ENCODE measurements at places on chromosomes 1 and 21. TPM values are rescaled to one million over a fixed set of nuclear protein-coding genes. Genes with fewer than 3 reads are reported as not detected.

DNA sequence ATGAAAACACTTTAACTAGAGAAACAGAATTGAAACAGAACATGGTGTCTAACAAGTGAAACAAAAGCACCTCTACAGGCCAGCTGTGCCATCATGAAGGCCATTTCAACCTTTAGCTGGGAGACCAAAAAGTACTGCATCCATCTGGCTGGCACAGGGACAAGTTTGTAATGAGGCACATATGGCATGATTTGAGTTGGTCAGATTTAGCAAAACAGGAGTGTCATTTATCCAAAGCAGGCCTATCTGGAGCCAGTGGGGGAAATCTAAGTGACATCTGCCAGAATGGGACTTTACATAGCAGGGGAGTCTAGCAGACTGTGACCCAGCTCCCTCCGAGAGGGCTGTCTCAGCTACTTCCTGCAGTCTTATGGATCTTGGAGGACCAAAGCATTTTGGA, 51.9 kb downstream of the DNTTIP2 start:
- no peaks in the 10 kb centered on the region for H3K36me3 ChIP-seq
- H3K27me3 ChIP-seq, result no peaks in the 10 kb centered on the region
- H3K27ac ChIP-seq, result no peak overlapping the region
- H3K4me3 ChIP-seq, result no peak overlapping the region
- H3K4me1 ChIP-seq, result no peaks in the 10 kb centered on the region

- no peak overlapping the region for H3K27ac ChIP-seq
- H3K36me3 ChIP-seq, result no peaks in the 10 kb centered on the region
- H3K4me3 ChIP-seq, result no peak overlapping the region
- no peak for DNase-seq
Measured at GRCh38 chr1:173122958-173123852, 72.5 kb upstream of the TNFSF18 start.

DNA sequence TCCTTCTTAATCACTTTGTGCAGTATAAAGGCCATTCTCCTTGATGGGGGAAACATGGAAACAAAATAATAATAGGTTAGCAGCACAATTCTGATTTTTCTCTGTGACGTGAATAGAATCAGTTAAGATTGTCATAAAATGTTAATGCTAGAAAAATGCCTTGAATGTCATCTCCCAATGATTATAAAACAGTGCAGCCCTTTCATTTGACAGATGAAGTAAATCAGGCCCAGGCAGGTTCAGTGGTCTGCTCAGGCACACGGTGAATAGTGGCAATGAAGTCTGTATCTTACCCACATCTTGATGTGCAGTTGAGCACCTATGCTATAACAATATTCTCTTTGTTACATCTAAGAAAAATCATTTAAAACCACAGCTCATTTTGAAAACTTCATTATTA, 32.2 kb upstream of the ZNF281 start:
- no peaks in the 10 kb centered on the region for H3K27me3 ChIP-seq
- no peak overlapping the region for H3K27ac ChIP-seq
- H3K36me3 ChIP-seq, result no peaks in the 10 kb centered on the region
- peaks cover 3% of the 10 kb centered on the region for H3K4me1 ChIP-seq
- H3K4me3 ChIP-seq, result no peak overlapping the region

DNA sequence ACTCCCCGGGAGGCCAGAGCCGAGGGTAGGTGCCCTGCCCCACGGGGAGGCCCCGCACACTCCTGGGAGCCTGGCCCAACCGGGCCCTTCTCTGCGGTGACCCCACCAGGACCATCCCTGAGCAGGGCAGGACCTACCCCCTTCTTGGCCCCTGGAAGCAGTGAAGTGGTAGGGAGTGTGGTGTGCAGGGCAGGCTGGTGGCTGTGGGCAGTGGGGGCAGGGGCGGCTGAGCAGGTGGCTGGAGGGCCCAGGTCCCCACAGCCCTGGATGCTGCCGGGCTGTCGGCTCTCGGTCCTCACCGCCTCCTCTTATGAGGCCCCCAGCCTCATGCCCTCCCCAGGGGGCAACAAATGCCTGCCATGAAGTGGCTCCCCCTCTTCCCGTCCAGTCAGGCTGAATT, 19.5 kb downstream of the PLCH2 start:
- no peaks in the 10 kb centered on the region for H3K27me3 ChIP-seq
- peaks cover 5% of the 10 kb centered on the region for H3K36me3 ChIP-seq
- no peak overlapping the region for H3K27ac ChIP-seq
- no peak for DNase-seq

DNA sequence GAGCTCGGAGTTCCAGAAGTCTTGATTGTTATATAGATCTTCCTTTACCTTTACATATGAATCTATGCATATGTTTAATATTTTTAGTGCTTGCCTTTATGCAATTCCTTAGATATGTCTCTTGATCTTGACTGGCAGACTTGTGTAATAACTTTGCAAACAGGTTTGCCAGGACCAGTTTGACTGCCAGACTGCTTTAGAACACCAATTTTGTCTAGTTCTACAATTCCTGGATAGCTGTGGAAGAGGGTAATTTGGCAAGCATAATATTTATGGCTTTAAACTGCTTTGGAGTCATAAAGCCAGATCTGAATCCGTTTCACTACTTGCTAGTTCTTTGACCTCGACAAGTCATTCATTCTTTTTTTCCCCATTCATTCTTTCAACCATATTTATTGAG, 250.0 kb downstream of the FAF1 start:
- H3K27ac ChIP-seq, result no peak overlapping the region
- no peaks in the 10 kb centered on the region for H3K27me3 ChIP-seq
- no peak overlapping the region for H3K4me3 ChIP-seq
- H3K4me1 ChIP-seq, result no peaks in the 10 kb centered on the region
- no peaks in the 10 kb centered on the region for H3K36me3 ChIP-seq
- no peak for DNase-seq

- H3K4me1 ChIP-seq, result no peaks in the 10 kb centered on the region
- H3K36me3 ChIP-seq, result peaks cover 37% of the 10 kb centered on the region
- H3K27ac ChIP-seq, result no peak overlapping the region
Measured at GRCh38 chr1:33163621-33164519, 18.0 kb downstream of the TRIM62 start.

The CACNA1S gene
- not detected for total RNA-seq

DNA sequence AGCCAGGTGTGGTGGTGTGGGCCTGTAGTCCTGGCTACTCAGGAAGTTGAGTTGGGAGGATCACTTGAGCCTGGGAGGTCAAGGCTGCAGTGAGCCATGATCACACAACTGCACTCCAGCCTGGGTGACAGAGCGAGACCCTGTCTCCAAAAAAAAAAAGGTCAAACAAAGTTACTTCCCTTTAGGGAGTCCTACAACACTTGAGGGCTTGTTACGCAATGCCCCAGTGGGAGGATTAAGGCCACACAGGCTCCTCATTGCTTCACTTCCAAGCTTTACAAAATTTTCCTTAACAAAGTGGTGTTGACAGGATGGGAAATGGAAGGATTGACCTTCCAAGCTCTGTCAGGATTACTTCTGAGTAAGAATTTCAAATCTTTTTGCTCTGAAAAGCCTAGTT, 6.2 kb upstream of the EXTL1 start:
- H3K27me3 ChIP-seq, result no peaks in the 10 kb centered on the region
- no peak for DNase-seq
- H3K4me1 ChIP-seq, result no peaks in the 10 kb centered on the region
- no peak overlapping the region for H3K4me3 ChIP-seq
- no peak overlapping the region for H3K27ac ChIP-seq

DNA sequence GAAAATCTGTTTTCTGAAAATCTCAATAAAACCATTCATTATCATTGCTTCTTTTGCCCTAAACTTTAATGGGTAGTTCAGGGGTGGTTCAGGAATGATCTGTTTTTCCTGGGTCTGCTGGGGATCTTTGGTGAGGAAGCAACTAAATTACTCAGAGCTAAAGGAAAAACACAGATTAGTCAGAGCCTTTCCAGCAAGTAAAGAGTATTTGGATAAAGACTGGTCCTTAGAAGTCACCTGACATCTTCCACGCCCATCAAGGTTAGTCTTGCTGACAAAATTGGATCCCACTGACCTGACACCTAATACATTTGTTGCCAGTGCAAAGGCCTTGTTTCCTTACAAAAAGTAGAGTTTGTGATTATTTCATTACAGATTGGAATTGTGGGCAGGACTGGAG, 24.2 kb downstream of the HSPA13 start:
- H3K27me3 ChIP-seq, result no peaks in the 10 kb centered on the region
- H3K27ac ChIP-seq, result no peak overlapping the region
- H3K4me1 ChIP-seq, result no peaks in the 10 kb centered on the region
- no peaks in the 10 kb centered on the region for H3K36me3 ChIP-seq

GRCh38 chr1:111591937-111592336, 27.7 kb upstream of the RAP1A start:
- H3K36me3 ChIP-seq, result no peaks in the 10 kb centered on the region
- peaks cover 47% of the 10 kb centered on the region for H3K4me1 ChIP-seq
- H3K27ac ChIP-seq, result no peak overlapping the region
- H3K4me3 ChIP-seq, result no peak overlapping the region
